Dermis microvascular lymphatic vessel endothelial cell (primary cell): ENCODE measurements at places on chromosomes 7 and 10.
A peak's percentile ranks its signal among the peaks of the same experiment; 100 is the strongest.

DNA sequence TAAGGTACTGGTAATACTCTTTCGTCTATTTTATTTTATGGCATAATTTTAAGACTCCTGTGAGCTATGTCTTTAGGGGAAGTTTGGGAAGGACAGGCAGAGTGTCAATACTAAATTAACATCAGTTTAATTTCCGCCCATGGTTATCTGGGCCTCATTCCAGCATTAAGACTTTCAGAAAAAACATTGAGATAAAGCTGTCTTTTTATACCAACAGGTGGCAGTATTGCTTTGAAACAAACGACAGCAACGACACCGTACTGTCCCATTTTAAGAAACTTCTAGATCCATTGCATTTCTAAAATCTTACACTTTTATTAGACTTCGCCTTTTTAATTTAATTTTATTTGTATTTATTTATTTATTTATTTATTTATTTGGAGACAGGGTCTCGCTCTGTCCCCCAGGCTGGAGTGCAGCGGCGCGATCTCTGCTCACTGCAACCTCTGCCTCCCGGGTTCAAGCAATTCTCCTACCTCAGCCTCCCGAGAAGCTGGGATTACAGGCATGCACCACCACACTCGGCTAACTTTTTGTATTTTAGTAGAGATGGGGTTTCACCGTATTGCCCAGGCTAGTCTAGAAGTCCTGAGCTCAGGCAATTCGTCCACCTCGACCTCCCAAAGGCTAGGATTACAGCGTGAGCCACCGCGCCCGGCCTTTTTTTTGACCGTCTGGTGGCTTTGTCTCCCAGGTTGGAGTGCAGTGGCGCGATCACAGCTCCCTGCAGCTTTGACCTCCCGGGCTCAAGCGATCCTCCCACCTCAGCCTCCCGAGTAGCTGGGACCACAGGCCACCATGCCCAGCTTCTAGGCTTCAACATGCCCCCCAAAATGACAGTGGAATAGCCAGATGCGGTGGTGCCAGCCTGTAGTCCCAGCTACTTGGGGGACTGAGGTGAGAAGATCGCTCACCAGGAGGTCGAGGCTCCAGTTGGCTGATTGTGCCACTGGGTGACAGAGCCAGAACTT lies 78.7 kb upstream of the C1GALT1 start:
- peak; percentile 72 for DNase-seq

DNA sequence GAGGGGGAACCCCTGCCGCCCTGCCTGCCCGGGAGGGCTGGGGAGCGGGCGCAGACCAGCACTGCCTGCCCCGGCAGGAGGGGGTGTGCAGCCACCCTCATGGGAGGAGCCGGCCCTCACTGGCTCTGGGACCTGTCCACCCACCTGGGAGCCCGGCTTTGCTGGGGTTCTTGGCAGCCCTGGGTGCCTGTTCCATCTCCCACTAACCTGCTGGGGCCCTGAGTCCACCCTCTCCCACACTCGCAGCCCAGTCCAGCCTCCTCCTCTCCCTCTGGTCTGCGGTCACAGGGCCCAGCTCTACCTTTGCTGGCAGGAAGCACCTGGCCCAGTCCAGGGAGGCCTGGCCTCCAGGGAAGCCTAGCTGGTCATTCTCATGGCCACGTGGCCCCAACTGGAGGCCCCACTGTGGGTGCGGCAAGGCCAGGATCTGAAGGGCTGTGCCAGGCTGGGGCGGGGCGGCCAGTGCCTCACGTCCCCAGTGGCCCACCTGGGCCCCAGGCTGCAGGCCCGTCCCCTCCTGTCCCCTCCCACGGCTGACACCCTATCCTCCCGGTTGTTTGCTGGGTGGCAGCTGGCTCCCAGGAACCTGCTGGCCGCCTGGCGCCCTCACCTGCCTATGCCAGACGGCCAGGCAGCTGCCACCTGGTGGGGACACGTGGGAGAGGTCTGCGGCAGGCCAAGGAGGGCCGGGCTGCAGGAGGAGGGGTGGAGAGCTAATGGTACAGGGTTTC lies at the start of gene TMEM184A:
Gene TMEM184A (minus strand): TSS at position 393 of the 731 bp plus-strand sequence. CDS start 721 bp downstream, outside the sequence.
- peak; percentile 39 for DNase-seq

DNA sequence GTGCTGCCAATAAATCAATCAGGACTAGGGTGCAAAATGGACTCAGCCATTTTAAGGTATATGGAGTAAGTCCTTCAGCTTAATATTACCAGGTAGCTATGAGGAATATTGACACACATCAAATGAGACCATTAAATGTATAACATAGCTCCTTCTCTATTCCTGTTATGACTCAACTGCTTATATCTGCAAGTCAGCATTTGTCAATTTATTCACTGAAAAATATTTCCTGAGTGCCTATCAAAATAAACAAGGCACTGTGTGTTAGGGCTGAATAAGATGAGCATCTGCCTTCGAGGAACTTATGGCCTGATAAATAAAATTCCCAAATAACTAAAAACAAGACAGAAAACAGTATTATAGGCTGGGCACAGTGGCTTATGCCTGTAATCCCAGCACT lies 113.8 kb downstream of the CDK6 start:
- peak; percentile 80 for DNase-seq

- DNase-seq, result no peak
Observed at GRCh38 chr10:31190488-31190887, 128.5 kb upstream of the ZEB1 start.

- no peak for DNase-seq
Observed at GRCh38 chr10:118840776-118841468, 86.2 kb upstream of the CACUL1 start.

DNA sequence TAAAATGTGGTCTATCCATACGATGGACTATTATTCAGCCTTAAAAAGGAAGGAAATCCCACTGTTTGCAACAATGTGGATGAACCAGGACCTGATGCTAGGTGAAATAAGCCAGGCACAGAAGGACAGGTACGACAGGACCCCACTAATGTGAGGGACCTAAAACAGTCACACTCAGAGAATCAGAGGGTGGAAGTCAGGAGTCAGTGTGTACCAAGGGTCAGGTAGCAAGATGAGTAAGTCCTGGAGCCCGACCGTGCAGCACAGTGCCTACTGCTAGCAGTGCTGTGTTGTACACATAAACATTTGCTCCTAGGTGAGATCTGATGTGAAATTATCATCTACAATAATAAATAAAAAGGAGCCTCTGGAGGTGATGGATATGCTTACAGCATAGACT lies 322.3 kb downstream of the GLRX3 start:
- no peak for DNase-seq

GRCh38 chr10:113019692-113020474 lies 69.8 kb downstream of the TCF7L2 start:
- DNase-seq, result no peak

GRCh38 chr7:101399759-101400158 lies 37.1 kb downstream of the COL26A1 start:
- no peak for DNase-seq
